GM12878 (cell line): ENCODE measurements at places on chromosomes 12 and 14.

GRCh38 chr14:68079941-68080697 lies 260.5 kb downstream of the RAD51B start:
- no peak for DNase-seq
- H3K27ac ChIP-seq, result no peak overlapping the region
- no peaks in the 10 kb centered on the region for H3K4me1 ChIP-seq
- H3K27me3 ChIP-seq, result no peaks in the 10 kb centered on the region
- H3K4me3 ChIP-seq, result no peak overlapping the region

DNA sequence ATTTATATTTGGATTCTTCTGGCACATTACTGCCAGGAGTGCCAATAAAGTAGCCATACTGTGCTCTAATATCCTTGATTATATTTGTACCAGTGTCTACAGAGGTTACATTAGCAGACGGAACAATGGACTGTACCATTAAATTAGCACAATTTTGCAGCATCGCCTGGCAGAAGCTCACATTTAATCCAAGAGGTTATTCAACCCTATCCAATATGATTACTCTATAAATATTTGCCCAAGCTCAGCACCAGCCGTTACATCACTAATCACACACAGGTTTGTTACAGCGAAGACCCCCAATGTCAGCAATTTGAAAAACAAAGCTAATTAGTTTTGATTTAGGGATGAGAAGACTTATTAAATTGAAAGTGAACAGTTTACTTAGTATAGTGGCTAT lies 16.9 kb upstream of the MGST1 start:
- no peaks in the 10 kb centered on the region for H3K4me1 ChIP-seq
- no peaks in the 10 kb centered on the region for H3K27me3 ChIP-seq
- H3K27ac ChIP-seq, result no peak overlapping the region

GRCh38 chr14:106013879-106014376 lies 487.5 kb downstream of the TMEM121 start:
- H3K36me3 ChIP-seq, result no peaks in the 10 kb centered on the region
- no peak for DNase-seq
- no peaks in the 10 kb centered on the region for H3K27me3 ChIP-seq
- no peak overlapping the region for H3K4me3 ChIP-seq

DNA sequence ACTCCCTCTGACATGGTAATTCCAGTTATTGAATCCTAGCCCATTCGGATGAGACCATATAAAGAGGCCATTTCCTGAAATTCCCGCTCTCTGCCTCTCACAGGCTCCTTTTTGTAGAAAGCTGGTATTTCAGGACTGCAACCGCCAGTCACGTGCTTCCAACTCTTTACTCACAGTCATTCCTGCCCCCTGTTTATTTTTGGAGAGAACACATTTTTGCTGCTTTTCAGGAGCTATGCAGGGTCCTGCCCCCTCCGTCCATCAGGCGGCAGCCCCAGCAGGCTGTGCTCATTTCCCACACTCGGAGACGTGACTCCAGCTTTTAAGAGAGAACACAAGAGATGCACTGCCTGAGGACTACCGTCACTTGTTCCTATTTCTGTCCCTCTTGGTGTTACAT lies 26.8 kb downstream of the IFT43 start:
- no peaks in the 10 kb centered on the region for H3K27me3 ChIP-seq
- no peaks in the 10 kb centered on the region for H3K36me3 ChIP-seq
- H3K4me3 ChIP-seq, result no peak overlapping the region
- DNase-seq, result no peak
- no peak overlapping the region for H3K27ac ChIP-seq

- no peak for DNase-seq
- H3K27me3 ChIP-seq, result no peaks in the 10 kb centered on the region
- H3K36me3 ChIP-seq, result no peaks in the 10 kb centered on the region
- H3K4me3 ChIP-seq, result no peak overlapping the region
Measured at GRCh38 chr12:131066207-131066885, 112.6 kb downstream of the ADGRD1 start.

- no peak for DNase-seq
- H3K27me3 ChIP-seq, result peaks cover 13% of the 10 kb centered on the region
- no peak within 1 kb of the TSS for H3K27ac ChIP-seq
- H3K4me1 ChIP-seq, result no peaks in the 10 kb centered on the region
- H3K4me3 ChIP-seq, result no peak within 1 kb of the TSS; the same call in 1 of the 2 replicates
Measured at GRCh38 chr14:41606532-41607303, at the start of gene LRFN5. LRFN5 (plus strand) TSS chr14:41606876.

GRCh38 chr12:12195081-12195480 lies 71.8 kb downstream of the LRP6 start:
- H3K27ac ChIP-seq, result no peak overlapping the region
- no peak overlapping the region for H3K4me3 ChIP-seq
- no peaks in the 10 kb centered on the region for H3K36me3 ChIP-seq
- H3K4me1 ChIP-seq, result no peaks in the 10 kb centered on the region
- no peaks in the 10 kb centered on the region for H3K27me3 ChIP-seq

GRCh38 chr14:50776522-50776921 lies 54.4 kb downstream of the NIN start:
- no peak overlapping the region for H3K27ac ChIP-seq
- no peaks in the 10 kb centered on the region for H3K27me3 ChIP-seq
- peaks cover 41% of the 10 kb centered on the region for H3K36me3 ChIP-seq
